ENCODE measurements at places on chromosomes 3 and 15. TPM values are rescaled to one million over a fixed set of nuclear protein-coding genes. Genes with fewer than 3 reads are reported as not detected.

CCDC33 gene
- total RNA-seq, result 7.6 TPM

ATP1B3 gene
- 204 TPM for total RNA-seq

SPATA12 gene
- 0.52 TPM for total RNA-seq

MME gene
- not detected for total RNA-seq

CPEB1 gene
- 3.4 TPM for total RNA-seq

XRN1 gene
- total RNA-seq, result 8.5 TPM

IL17RD gene
- total RNA-seq, result 1.1 TPM

DCLK3 gene
- not detected for total RNA-seq

PRRT3 gene
- 1.5 TPM for total RNA-seq

OR5K2 gene
- not detected for total RNA-seq

USP8 gene
- total RNA-seq, result 48.9 TPM

ITGA11 gene
- 2.9 TPM for total RNA-seq

ADPRH gene
- total RNA-seq, result 2.9 TPM

LOXL1 gene
- total RNA-seq, result 0.82 TPM

RASL12 gene
- 0.19 TPM for total RNA-seq

CCNDBP1 gene
- total RNA-seq, result 25.5 TPM

OCA2 gene
- 0.13 TPM for total RNA-seq

ZPLD1 gene
- total RNA-seq, result 0.05 TPM

ITIH4 gene
- total RNA-seq, result 0.84 TPM

HRG gene
- total RNA-seq, result not detected

OSBPL10 gene
- total RNA-seq, result 11.4 TPM

GHSR gene
- total RNA-seq, result not detected

KIF7 gene
- total RNA-seq, result 4.9 TPM

ZDHHC19 gene
- 0.21 TPM for total RNA-seq

CLDN16 gene
- total RNA-seq, result 0.06 TPM

PDE8A gene
- total RNA-seq, result 37.4 TPM

FAM107A gene
- total RNA-seq, result not detected

GPR27 gene
- total RNA-seq, result 4.0 TPM

CYP8B1 gene
- not detected for total RNA-seq

CD276 gene
- total RNA-seq, result 71.9 TPM

TLE3 gene
- total RNA-seq, result 17.0 TPM

AGBL1 gene
- not detected for total RNA-seq

ZBBX gene
- not detected for total RNA-seq

OR5H15 gene
- not detected for total RNA-seq

EHHADH gene
- total RNA-seq, result 1.9 TPM

KY gene
- not detected for total RNA-seq

Data from A549 treated with DMSO at 1 μM for 4 hours (cell line).